Fibroblast of lung (primary cell): ENCODE measurements at places on chromosomes 13 and 19. TPM values are rescaled to one million over a fixed set of nuclear protein-coding genes. Genes with fewer than 3 reads are reported as not detected.

Gene ZNF813
- 3.6 and 3.9 TPM in 2 replicates for total RNA-seq

Gene NRTN
- 0.50 and 0.51 TPM in 2 replicates for total RNA-seq

Gene OR10H1
- total RNA-seq = not detected in 2 replicates

Gene FGF21
- total RNA-seq = not detected in 2 replicates

Gene TBXA2R
- total RNA-seq = 0.77 and 1.8 TPM in 2 replicates

Gene CEACAM7
- not detected in 2 replicates for total RNA-seq

Gene RANBP3
- 32.1 and 39.8 TPM in 2 replicates for total RNA-seq

Gene SIGLEC11
- not detected in 2 replicates for total RNA-seq

Gene XRCC1
- total RNA-seq = 13.6 and 14.5 TPM in 2 replicates

Gene AKAP11
- total RNA-seq = 25.9 and 34.0 TPM in 2 replicates

Gene PSG3
- total RNA-seq = not detected in 2 replicates

Gene PRODH2
- not detected in 2 replicates for total RNA-seq

Gene ZIC2
- total RNA-seq = not detected in 2 replicates

Gene TRIM13
- 24.4 and 25.4 TPM in 2 replicates for total RNA-seq

Gene TLE2
- 3.8 and 4.9 TPM in 2 replicates for total RNA-seq

DNA sequence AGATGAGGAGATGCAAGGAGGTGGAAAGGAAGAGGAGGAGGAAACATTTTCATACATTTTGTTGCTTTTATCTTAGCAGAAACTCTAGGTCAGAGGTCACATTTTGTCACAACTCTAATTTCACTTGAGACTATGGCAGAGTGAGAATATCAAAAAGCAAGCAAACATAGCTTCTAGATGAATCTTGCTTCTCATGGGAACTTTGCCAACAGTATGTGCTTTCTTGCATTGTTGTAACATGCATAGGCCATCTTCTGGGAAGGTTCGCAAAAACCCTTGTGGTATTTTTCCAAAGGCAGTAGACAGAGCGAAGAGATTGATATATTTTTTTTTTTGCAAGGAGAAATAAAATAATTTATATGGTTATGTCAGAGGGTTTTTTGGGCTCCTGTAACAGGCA, 291.3 kb downstream of the MTUS2 start:
- peak; percentile 1 for DNase-seq

DNA sequence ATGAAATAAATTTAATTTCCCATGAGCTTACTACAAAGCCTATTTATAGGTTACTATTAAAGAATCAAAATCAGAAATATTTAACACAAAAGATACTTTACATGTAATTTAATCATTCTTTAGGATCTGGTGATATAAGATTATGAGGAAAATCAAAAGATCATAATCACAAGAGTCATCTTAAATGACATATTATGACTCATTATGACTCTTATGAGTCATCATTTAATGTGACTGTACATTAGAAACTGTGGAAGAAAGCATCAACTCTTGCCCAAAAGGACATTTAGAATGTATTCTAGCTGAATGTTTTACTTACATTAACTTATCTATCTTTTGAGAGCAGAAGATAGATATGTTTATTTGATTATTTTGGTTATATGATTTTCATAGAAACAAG, 458.6 kb downstream of the DCT start:
- DNase-seq = peak; percentile 63

GRCh38 chr13:100725472-100725871, 50.9 kb upstream of the TMTC4 start:
- DNase-seq = no peak

GRCh38 chr19:14391156-14391821, 10.0 kb downstream of the ADGRE5 start:
- no peak for DNase-seq

GRCh38 chr13:59658738-59659330, 504.9 kb downstream of the DIAPH3 start:
- no peak for DNase-seq

DNA sequence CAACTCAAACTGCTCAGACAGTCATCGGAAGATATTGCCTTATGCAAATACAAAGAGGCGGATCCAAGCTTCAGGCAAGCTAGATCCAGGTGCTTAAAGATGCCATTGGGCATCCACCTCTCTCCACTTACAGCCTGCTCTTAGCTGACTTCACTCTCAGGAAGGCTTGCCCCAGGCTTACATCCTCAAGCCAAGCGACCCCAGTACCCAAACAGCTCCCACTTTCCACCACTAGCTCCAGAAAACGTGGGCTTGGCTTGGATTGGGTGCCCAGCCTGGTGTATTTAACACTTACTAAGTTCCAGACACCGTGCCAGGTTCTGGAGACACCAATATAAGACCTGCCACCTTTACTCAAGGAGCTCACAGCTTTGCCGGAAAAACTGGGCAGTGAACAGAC, 142.1 kb upstream of the VSTM2B start:
- no peak for DNase-seq

DNA sequence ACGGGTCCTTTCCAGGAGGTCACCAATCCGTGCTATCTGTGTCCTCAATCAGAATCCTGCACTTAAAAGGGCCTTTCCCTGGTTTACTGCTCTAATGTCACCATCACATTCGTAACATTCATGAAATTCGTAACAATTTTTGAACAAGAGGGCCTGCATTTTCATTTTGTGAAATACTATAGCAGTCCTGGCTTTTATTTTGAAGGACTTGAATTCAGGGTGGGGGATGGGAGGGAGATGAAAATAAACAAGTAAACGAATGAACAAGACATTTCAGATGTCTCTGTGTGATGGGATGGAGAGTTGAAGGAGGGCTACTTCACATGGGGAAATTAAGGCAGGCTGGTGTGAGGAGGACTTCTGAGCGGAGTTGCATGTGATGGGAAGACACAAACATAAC, 281.0 kb downstream of the TSHZ3 start:
- DNase-seq = no peak

DNA sequence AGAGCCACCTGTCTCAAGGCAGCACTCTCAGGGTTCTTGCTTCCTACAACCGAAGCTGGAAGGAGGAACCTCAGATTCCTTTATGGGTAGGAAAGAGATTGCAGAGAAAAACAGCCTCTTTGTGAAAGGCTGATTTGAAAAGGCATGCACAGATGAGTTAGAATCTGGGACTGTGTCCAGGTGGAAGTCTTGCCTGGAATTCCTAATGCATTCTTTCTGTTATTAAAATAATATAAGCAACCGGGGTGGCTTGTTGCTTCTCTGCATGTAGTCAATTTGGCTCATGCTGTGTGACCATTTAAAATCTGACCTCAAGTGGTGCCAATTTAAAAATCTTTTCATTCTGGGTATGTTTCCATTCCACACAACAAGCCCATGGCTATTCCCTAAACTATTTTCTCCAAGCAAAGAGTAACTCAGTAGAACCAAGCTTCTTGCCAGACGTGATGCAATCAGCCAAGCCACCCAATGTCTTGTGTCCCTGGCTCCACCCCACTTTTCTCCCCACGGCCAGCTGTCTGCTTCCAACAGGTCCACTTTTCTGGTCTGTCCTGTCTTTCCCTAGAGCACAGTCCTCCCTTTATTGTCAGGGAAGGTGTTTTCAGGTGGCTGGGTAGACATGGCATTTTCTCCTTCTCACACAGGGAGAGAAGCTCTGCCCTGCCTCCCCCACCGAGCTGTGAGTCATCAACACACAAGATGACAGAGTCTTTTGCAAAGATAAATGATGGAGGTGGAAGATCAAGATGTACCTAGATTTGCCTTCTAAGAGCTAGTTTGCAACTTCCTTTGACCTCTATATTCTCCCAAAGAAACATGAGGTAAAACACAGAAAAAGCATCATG, 394.3 kb downstream of the FOXO1 start:
- peak; percentile 93 for DNase-seq

DNA sequence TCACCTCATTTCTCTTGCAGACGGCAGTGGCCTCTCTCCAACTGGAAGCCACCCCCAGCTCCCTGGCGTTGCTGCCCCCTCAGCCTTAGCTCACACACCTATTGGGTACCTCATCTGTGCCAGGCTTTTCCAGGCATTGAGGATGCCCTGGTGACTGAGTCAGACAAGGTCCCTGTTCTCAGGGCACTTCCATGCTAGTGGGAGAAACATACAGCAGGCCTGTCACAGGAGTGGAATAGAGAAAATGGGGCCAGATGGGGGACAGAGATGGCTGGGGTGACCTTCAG, 33.9 kb downstream of the CAPN12 start:
- DNase-seq = no peak

- DNase-seq = no peak
Measured at GRCh38 chr13:45101327-45102018, 18.8 kb upstream of the GTF2F2 start.

DNA sequence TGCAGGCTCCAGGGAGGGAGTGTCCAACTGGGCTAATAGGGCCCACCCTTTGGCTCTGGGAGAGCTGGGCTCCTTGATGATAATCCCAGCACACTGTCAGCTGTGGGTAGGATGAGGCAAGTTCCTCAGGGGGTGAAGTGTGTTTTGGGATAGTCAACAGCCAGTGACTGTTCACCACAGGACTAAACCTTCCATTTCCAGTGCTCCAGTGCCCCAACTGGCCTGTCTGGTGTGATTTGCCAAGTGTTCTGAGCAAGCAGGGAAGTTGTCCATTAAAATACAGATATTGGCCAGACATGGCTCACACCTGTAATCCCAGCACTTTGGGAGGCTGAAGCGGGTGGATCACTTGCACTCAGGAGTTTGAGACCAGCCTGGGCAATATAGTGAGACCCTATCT, 150.9 kb downstream of the TM9SF2 start:
- no peak for DNase-seq

DNA sequence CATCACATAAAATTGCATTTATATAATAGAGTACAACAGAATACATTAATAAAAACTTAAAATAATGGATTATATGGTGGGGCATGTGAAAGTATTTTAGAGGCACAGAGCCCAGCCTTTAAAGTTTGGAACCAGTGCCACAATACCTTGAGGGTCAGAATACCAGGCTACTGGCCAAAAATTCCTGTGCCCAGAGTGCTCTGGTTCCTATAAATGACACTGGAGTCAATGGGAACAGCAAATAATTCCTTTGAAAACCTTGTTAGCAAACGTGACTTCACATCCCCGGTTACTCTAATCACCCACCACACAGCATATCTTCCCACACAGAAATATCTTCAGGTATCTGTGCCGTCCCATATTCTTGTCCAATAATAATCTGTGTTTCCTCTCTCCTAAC, 1242.6 kb downstream of the DIAPH3 start:
- no peak for DNase-seq

DNA sequence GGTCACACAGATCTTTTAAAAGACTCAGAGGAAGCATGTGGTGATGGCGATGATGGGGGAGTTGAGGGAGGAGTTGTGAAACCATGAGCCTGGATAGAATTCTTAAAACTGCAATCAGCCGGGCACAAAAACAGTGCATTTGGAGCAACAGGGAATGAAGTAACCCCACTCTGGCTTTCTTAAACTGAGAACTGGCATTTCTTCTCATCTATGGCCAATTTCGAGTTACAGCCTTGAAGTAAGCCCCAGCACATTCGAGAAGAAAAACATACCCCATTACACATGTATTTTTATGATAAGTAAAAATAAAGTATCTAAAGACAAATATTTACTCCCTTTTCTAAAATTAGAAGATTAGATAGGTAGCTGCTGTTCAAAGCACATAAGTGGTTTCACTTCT, 70.1 kb downstream of the DCLK1 start:
- no peak for DNase-seq

DNA sequence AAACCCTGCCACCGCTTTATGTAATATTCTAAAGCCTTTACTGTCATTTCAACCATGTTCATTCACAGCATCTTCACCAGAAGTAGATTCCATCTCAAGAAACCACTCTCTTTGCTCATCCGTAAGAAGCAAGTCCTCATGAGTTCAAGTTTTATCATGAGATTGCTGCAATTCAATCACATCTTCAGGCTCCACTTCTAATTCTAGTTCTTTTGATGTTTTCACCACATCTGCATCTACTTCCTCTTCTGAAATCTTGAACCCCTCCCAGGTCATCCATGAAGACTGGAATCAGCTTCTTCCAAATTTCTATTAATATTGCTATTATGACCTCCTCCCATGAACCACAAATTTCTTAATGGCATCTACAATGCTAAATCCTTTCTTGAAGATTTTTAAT, 83.9 kb downstream of the FOXO1 start:
- DNase-seq = no peak
